ENCODE measurements at places on chromosomes 11 and 22.

DNA sequence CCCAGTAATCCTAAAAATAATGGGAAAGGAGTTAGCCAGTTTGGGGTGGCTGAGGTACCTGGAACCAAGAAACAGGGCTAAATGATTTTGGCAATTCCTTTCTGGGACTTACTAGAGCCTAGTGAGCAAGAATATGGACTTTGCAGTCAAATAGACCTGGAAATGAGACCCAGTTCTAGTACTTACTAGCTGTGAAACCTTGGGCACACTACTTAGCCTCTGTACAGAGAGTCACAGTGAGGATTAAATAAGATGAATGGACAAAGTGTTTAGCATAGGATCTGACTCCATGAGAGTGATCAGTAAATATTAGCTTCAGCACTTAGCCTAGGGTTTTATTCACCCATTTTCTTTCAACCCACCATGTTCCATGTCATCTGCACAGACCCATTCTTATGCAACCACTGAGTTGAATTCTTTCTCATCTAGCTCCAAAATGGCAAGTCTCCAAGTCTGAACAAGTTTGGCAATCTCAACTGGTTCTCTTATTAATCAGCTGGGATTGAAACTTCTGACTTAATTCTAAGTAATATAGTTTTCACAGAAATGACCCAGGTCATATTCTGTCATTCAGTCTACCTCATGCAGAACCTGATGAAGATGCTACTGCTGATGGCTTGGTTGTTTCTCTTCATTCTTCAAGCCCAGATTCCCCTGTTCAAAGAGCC, 15.0 kb upstream of the SORL1 start:
- DNase-seq, result no peak

GRCh38 chr11:75631086-75631730, 37.6 kb downstream of the MAP6 start:
- DNase-seq, result no peak

- no peak for DNase-seq
Observed at GRCh38 chr11:34332524-34332923, 25.3 kb downstream of the ABTB2 start.

- no peak for DNase-seq
Observed at GRCh38 chr11:66586136-66586535, 6.7 kb downstream of the CCDC87 start.

DNA sequence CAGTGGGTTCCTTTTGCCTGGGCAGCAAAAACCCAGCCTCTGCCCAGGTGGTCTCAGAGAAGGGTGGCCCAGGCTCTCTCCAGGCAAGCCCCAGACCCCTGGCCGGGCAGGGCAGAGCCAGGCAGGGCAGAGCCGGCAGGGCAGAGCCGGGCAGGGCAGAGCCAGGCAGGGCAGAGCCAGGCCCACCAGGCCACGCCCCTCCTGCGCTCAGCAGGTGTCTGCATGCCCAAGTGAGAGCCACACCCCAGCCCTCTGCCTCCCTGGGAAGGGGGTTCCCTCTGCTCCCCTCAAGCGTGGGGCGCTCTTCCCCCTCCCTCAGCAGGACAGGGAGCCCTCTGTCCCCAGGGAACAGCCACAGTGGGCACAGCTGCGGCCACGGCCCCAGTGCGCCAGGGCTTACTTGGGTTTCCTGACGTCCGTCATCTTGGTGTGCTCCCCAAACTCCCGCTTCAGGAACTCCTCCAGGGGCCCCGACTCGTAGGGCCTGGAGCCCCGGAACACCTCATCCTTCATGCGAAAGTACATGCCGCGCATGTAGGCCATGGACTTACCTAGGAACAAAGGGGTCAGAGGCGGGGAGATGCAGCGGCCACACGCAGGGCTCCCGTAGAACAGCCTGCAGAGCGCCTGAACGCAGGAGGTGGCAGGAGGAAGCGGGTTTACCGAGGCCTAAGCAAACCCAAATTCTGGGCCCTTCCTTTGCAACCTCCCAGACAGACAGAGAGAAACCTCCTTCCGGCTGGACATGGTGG, 10.1 kb upstream of the BAIAP2L2 start:
- DNase-seq, result no peak

GRCh38 chr22:35505399-35506258, 35.0 kb upstream of the RASD2 start:
- DNase-seq, result no peak

GRCh38 chr11:102476812-102477211, 24.2 kb upstream of the TMEM123 start:
- no peak for DNase-seq

- no peak for DNase-seq
Observed at GRCh38 chr11:2095198-2095520, 44.0 kb downstream of the IGF2 start.

DNA sequence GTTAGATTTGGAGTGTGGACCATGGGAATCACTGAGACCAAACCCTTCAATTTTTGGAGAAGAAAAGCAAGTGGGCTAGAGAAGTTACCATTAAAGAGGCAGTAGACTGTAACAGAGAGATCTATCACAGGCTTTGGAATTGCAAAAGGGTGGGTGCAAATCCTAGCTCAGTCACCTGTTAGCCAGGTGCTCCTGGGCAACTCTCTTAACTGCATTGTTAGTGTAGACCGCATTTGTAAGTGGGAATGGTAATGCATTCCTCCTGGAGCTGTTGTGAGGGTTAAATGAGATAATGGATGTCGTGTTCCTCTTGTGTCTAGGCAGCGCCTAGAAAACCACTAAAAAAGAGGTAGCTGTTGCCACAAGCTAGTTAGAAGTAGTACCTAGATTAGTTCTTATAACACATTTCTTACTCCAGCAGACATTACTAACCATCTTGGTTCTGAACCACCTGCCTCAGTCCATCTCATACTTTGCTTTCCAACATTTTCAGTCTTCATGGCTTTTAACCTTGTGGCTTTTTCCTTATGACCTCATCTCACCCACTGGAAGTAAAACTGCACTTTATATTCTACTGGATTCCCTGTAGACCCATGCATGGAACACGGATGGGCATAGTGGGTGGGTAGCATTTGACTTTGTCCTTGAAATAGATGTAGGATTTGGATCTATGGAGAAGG, 153.0 kb downstream of the HIPK3 start:
- DNase-seq, result no peak

GRCh38 chr22:42648368-42649245, 585 bp downstream of the CYB5R3 start:
- DNase-seq, result no peak

- peak; percentile 31 for DNase-seq
Observed at GRCh38 chr11:66371627-66372415, at the start of gene SLC29A2. Gene SLC29A2, minus strand, starts transcription at chr11:66371760. Its CDS starts 169 bp downstream, at chr11:66371591.

- no peak for DNase-seq
Observed at GRCh38 chr11:116989184-116989583, 109.0 kb downstream of the SIK3 start.

GRCh38 chr11:2137202-2138067, 1.8 kb downstream of the IGF2 start:
- no peak for DNase-seq

DNA sequence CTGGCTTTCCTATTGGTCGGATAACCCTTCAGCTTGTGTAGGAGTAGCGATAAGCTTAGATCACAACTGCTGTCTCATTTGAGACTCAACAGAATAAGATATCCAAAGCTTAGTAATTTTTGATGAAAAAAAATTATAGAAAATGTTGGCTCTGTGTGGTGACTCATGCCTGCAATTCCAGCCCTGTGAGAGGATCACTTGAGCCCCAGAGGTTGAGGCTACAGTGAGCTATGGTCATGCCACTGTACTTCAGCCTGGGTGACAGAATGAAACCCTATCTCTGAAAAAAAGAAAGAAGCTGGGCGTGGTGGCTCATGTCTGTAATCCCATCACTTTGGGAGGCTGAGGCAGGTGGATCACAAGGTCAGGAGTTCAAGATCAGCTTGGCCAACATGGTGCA, 55.6 kb upstream of the RRM1 start:
- DNase-seq, result no peak

DNA sequence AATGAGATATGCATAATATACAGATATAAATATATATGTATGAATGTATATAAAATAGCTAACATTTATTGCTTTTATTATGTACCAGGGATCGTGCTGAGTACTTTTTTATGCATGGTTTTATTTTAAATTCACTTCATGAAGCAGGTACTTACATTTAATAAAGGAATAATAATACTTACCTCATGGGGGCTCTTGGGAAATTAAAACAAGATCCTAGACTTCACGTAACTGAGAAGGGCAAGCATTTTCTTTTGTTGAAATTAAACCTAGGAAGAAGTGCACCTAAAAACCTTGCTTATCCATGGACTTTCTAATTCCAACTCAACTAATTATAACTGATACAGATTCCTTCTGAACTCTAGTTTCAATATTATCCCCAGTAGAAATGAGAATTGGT, 40.0 kb upstream of the ABTB2 start:
- no peak for DNase-seq

DNA sequence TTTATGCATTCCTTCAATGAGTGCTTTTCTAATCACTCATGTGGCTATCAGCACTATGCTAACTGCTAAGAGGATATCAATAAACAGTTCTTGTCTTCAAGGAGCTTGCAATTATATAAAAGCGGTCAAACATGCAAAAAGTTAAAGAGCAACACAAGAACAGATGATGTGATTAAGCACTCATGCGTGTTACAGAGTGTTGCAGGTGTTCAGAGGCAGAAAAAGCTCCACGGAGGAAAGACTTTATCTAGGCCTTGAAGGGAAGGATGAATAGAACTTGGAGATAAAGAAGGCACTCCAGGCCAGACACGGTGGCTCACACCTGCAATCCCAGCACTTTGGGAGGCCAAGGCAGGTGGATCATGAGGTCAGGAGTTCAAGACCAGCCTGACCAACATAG, 13.6 kb downstream of the CD3E start:
- DNase-seq, result no peak

- peak; percentile 48 for DNase-seq
Observed at GRCh38 chr11:65588199-65589054, 7.2 kb downstream of the KCNK7 start.

All from stimulated activated CD4-positive, alpha-beta T cell treated with anti-CD3 and anti-CD28 coated beads, TNF-alpha, amount 100 ng/mL, for 1 hour (primary cell).